ENCODE measurements at places on chromosomes 1 and 21.

DNA sequence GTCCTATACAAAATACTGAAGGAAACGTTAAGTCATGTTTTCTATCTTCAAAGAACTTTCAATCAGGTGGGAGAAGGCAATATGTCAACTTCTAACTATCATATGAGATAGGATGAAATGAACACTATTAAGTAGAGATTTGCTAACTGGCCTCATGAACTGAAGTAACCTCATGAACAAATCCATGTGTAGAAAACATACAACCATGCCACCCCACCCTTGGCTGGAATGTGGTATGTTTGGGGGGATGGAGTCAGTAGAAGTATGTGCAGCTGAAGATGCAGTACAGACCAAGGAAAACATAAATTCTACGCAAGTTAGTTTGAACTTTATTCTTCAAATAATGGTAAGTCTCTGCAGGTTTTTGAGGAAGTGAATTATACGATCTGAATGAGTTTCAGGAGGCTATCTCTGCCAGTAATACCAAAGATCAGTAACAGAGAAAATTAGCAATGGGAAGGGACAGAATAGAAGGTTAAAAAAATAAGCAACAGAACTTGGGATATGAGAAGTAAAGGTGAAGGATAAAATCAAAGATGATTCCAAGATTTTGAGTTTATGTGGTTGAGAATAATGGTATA is 4.5 kb downstream of the TRMT1L start:
- DNase-seq: no peak

GRCh38 chr21:36694031-36694515 is 4.8 kb upstream of the SIM2 start:
- no peak for DNase-seq

DNA sequence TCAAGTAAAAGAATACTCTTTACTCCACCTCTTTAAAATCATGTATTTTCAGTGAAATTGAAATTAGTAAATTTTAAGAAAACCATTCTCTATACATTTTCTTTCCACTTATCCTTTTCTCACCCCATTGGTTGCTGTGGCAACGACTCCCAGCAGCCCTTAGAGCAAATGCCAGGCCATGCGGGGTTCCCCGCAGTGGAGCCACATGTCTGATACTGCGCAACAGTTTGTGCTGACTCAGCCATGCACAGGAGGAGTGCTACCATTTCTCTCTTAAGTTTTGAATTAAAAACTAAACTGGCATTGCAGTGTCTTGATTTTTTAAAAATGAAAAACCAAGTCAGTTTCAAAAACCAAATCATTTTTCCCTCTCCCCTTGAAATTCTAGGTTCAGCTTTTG is 214.1 kb upstream of the L1TD1 start:
- DNase-seq: no peak

DNA sequence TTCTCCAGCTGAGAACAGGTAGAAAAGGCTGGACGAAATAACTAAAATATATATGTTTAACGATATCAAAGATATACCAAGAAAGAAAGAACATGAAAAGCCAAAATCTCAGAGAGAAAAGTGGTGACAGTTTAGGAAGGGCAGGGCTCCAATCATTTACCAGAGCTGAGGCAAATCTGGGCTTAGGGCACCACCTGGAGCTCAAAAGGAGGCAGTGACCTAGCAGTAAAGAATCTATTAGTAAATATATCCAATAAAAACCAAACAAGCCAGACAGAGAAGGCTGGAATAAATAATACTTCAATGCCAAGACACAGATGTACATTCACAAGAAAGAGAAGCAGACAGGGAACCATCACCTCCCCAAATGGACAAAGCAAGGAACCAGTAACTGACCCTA is 43.5 kb downstream of the CHIA start:
- DNase-seq: peak; percentile 74

GRCh38 chr1:197923038-197923437 is 5.9 kb downstream of the LHX9 start:
- DNase-seq: no peak

DNA sequence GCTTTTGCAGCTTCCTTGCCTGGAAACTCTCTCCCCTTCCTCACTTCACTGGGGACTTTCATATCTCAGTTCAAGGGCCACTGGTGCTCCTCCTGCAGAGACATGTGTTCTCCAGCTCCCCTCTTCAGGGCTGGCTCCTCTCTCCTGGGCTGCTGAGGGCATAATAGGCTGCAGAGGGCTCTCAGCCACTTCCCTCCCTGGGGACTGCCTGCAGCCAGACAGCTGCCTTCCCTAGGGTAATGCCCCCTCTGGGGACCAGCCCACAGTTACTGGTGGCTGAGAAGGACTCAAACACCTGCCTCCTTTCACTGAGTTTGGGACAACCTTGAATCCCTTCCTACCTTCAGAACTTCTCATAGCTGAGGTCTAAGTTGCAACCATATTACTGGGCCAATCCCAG is 104.8 kb upstream of the POU3F1 start:
- peak; percentile 59 for DNase-seq

DNA sequence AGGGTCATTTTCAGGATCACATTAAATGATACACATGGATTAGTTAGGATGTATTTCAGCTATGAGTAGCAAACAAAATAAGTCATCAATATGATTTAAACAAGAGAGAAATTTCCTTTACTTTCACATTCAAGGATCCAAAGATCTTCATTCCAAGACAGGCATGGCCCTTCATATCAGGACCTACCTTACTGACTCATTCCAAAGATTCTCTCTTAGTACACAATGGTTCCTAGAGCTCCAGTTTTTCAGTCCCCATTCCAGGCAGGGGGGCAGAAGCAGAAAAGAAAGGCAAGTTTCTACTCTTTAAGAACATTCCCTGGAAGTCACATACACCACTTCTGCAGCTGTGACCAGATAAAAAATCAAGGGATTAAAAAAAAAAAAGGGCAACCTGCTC is 23.7 kb downstream of the RGS2 start:
- no peak for DNase-seq

- no peak for DNase-seq
Measured at GRCh38 chr1:33348676-33349080, 27.8 kb upstream of the A3GALT2 start.

DNA sequence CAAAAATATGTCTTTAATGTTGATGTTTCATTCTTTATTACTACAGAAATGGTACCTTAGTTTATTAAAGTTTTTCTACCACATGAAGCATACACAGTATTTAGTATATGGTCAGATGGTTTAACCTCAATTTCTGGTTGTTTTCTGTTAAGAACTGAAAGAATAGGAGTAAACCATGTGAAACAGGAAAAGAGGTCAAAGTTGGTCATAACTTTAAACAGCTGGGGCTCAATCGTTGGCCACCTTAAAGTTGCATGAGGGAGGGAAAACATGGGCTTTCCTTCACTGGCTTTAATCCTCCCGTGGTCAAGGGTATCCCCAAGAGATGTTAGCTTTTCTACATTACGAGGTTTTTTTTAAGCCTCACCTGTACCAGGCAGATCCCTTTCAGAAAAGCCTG is 483.3 kb upstream of the ADAMTS5 start:
- DNase-seq: no peak

GRCh38 chr1:1325288-1326074 is 879 bp downstream of the CPTP start:
- DNase-seq: peak; percentile 27

GRCh38 chr1:40141878-40142535 is 19.2 kb upstream of the RLF start:
- DNase-seq: no peak

- no peak for DNase-seq
Measured at GRCh38 chr1:44170281-44170823, 28.9 kb upstream of the KLF18 start.

- DNase-seq: no peak
Measured at GRCh38 chr1:11519629-11520031, 40.7 kb downstream of the DISP3 start.

- DNase-seq: peak; percentile 48
Measured at GRCh38 chr1:169107603-169108208, 1.2 kb downstream of the ATP1B1 start.

- DNase-seq: no peak
Measured at GRCh38 chr1:245591346-245592188, 436.8 kb downstream of the KIF26B start.

DNA sequence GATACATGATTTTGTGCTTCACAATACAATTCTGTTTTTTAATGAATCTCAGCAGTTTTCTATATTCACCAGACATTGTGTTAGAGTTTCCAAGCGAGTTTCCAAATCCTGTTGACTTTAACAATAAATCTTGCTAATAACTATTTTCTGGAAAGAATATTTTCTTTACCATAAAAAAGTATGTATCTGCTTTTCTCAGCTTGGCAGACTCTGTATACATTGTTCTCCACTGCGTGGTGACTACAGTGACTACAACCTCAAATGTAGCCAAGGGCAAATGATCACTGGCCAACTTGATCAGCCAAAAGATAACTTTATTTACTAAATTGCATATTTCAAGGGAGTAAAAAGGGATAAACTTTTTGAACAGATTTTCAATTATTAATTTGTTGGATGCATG is 325.9 kb upstream of the ADAMTS5 start:
- DNase-seq: no peak

GRCh38 chr1:109641861-109642260 is 14.0 kb upstream of the GSTM4 start:
- DNase-seq: no peak

GRCh38 chr1:177185209-177185608 is 14.5 kb downstream of the BRINP2 start:
- no peak for DNase-seq

GRCh38 chr1:56788102-56788501 is 31.1 kb downstream of the FYB2 start:
- no peak for DNase-seq

- DNase-seq: no peak
Measured at GRCh38 chr1:59352065-59352464, 55.2 kb downstream of the FGGY start.

GRCh38 chr1:37174876-37175275 is 140.6 kb upstream of the GRIK3 start:
- DNase-seq: no peak

GRCh38 chr1:205601205-205601604 is 30.6 kb downstream of the ELK4 start:
- no peak for DNase-seq

DNA sequence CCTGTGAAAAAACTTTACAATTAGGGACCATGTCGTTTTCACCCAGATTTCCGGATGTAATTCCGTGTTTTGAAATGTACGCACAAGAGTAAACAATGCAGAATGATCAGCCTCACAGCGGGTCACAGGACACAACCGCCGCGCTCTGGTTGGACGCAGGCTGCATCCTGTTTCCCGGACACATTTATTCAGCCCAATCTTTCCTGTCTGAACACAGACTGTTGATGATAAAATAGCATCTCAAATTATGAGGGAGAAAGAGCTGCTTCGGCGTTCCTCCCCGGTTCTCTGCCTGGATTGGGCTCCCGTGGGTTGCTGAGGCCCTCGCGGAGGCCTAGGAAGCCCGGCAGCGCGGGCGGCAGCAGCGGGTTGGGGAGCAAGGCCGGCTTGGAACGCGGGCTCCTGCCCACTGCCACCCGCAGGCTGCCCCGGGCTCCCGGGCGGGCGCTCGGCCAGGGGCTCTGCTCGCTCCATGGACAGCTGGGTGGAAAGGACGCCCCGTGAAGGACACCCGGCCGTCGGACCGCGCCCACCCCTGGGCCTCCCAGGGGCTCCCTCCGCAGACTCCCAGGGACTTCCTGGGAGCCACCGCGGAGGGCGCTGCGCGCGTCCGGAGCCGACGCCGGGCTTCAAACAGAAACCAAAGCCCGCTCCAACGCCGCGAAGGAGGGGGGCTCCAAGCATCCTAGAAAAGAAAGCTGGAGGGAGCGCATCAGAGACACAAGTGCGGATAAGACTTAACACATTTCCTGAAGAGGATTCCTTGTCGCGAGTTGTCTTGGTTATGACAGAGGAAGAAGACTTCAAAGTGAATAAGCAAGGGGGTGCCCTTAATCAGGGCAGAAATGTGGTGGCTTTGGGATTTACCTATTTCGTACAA is 122.3 kb downstream of the ESRRG start:
- no peak for DNase-seq

GRCh38 chr1:152983234-152983633 is 647 bp upstream of the SPRR1A start:
- no peak for DNase-seq

DNA sequence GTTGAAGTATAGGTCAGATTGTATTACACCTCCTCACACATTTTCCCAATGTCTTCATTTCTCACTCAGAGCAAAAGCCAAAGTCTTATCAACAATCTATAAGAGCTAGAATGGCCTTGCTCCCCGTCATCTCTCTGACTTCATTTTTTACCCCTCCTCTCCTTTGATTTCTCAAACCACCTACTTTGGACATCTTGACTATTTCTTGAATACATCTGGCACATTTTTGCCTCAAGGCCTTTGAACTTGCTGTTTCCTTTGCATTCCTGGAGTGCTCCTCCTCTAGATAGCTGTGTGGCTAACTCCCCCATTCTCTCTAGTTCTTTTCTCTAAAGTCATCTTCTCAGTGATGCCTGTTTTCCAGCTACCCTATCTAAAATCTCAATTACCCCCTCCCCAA is 7.2 kb upstream of the XCL2 start:
- no peak for DNase-seq

GRCh38 chr1:6401673-6402072 is 8.1 kb upstream of the ACOT7 start:
- DNase-seq: no peak

- DNase-seq: no peak
Measured at GRCh38 chr1:52629325-52629643, 3.7 kb upstream of the SHISAL2A start.

- DNase-seq: peak; percentile 54
Measured at GRCh38 chr1:151907363-151908139, 1.8 kb downstream of the THEM4 start.

- DNase-seq: no peak
Measured at GRCh38 chr21:42043201-42043895, 27.8 kb upstream of the UMODL1 start.

GRCh38 chr1:235015291-235015985 is 113.2 kb downstream of the TOMM20 start:
- no peak for DNase-seq

GRCh38 chr1:183093066-183093668 is 69.9 kb downstream of the LAMC1 start:
- no peak for DNase-seq

- DNase-seq: no peak
Measured at GRCh38 chr1:64080941-64081562, 122.4 kb upstream of the UBE2U start.

GRCh38 chr1:78641558-78641957 is 8.1 kb upstream of the IFI44 start:
- no peak for DNase-seq

DNA sequence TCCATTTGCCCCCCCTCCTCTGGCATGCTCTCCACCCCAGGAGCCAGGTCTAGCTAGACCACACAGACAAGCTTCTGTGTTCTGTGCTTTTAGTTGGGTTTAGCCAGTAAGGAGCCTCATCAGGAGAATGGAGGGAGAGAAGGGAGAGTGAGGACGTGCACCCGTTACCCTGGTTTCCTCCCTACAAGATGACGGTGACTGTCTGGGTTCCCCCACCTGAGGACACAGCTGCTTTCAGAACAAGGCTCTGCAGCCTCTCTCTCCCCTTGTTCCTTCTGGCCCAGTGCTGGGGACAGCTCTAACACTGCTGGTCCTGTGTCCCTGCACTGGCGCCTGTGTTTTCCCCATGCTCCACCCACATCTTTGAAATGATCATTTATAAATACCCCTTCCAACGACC is 184.4 kb upstream of the GALNT2 start:
- no peak for DNase-seq

GRCh38 chr1:46526013-46526690 is 25.3 kb downstream of the KNCN start:
- no peak for DNase-seq

Data from OCI-LY7 (cell line).